Vagina (tissue), 2 donors: ENCODE measurements at places on chromosomes 7 and 10. TPM values are rescaled to one million over a fixed set of nuclear protein-coding genes. Genes with fewer than 3 reads are reported as not detected.

- DNase-seq: no peak
Measured at GRCh38 chr10:114706458-114707055, 48.5 kb upstream of the ABLIM1 start.

DNA sequence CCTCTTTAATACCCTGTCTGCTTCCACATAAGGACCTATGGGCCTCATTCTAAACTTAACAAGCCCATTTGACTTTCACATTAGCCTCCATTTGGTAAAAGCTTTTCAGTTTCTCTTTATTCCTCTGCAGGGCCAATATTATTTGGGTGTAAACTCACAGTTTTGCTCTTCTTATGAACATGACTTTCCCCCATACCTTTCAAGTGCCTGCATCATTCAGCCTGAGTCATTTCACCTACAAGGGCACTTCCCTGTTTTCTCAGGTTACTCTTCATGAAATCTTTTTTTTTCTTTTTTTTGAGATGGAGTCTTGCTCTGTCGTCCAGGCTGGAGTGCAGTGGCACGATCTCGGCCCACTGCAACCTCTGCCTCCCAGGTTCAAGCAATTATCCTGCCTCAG is 1258.1 kb upstream of the CELF2 start:
- no peak for DNase-seq

DNA sequence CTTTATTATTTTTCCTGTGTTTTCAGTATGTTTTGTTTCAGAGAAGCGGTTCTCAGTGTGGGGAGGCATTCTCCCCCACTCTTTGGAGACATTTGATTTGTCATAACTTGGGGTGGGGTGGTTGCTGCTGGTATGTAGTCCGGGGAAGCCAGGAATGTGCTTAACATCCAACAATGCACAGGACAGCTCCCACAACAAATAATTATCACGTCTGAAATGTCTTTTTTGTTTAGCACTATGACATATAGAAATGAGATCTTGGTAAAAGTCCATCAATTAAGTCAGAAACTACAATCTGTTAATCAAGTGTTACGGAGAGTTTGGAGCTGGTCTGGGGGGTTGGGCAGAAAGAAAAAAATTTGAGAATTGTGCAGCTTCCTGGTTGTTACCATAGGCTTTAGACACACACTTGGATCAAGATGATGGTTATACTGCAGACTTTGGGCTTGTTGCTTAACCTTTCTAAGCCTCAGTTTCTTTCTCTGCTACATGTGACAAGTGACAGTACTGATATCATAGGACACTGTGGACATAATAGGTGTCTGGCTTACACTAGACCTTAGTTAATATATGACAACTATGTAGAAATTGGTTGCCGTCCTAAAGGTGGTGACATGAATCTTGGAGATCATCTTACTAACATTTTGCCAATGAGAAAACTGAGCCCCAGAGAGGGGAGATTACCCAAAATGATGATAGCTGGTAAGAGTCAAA is 113.7 kb downstream of the LRMDA start:
- no peak for DNase-seq

DNA sequence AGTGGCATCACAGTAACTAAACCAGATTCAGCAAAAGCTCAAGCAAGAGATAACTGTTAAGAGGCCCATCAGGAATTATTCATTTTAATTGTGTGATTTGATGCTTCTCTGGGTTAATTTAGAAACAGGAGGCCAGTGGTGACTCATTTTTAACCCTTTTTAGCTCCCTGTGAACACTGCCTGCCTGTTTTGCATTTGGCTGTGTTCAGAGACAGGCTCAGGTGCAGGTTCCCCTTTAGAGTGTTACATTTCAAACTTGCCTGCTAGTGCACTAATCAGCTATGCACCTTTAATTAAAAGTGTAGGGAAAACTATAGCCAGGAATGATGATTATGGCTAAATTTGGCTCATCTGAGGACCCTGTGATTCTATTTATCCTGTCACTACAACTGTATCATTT is 6.5 kb downstream of the STAMBPL1 start:
- no peak for DNase-seq

- DNase-seq: no peak
Measured at GRCh38 chr7:36153571-36154097, 580 bp downstream of the EEPD1 start.

GRCh38 chr7:157189405-157189804 is 50.7 kb downstream of the UBE3C start:
- DNase-seq: no peak

DNA sequence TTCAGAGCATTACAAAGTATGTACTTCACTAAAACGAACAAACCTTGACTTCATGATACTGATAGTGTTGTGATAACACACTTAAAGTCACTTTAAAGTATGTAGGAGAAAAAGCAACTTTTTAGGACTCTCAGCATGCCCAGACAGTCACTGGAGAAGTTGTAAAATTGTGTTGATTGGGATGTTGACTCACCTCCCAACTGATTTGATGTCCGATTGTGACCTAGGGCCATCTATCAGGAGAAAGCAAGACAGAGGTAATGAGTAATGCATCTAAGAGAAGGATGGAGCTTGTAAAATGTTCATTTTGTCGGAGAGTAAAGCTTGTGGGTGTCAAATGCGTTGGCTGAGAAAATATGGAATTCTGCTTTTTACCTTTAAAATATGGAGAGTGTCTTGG is 135.4 kb upstream of the SEMA3D start:
- DNase-seq: no peak

DNA sequence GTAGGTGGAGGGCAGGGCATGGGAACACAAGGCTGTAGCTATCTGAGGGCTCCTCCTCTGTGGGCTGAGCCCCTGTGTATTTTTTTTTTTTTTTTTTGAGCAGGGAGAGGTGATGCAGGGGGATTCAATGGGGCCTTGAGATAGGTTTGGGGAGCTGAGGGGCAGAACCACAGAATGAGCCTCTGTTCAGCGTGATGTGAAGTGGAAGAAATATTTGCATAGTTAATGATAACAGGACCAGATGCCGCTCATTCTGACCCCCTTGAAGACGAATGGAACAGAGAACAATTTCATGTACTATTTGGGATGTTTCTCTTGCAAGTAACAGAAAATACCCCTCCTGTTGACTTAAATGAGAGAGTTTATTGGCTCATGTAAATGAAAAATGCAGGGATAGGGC is 69.7 kb upstream of the EMX2 start:
- no peak for DNase-seq

GRCh38 chr10:34687434-34688210 is 127.5 kb downstream of the PARD3 start:
- DNase-seq: peak; percentile 60

DNA sequence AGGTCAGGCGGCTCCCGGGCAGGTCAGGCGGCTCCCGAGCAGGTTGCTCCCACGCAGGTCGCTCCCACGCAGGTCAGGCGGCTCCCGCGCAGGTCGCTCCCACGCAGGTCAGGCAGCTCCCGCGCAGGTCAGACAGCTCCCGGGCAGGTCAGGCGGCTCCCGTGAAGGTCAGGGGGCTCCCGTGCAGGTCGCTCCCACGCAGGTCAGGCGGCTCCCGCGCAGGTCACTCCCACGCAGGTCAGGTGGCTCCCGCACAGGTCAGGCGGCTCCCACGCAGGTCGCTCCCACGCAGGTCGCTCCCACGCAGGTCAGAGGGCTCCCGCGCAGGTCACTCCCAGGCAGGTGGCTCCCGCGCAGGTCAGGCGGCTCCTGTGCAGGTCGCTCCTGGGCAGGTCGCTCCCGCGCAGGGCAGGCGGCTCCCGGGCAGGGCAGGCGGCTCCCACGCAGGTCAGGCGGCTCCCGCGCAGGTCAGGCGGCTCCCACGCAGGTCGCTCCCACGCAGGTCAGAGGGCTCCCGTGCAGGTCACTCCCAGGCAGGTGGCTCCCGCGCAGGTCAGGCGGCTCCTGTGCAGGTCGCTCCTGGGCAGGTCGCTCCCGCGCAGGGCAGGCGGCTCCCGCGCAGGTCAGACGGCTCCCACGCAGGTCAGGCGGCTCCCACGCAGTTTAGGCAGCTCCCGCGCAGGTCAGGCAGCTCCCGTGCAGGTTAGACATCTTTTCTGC is 30.7 kb downstream of the PTPRN2 start:
- no peak for DNase-seq

GRCh38 chr10:6270951-6271350 is 68.2 kb downstream of the PFKFB3 start:
- no peak for DNase-seq

DNA sequence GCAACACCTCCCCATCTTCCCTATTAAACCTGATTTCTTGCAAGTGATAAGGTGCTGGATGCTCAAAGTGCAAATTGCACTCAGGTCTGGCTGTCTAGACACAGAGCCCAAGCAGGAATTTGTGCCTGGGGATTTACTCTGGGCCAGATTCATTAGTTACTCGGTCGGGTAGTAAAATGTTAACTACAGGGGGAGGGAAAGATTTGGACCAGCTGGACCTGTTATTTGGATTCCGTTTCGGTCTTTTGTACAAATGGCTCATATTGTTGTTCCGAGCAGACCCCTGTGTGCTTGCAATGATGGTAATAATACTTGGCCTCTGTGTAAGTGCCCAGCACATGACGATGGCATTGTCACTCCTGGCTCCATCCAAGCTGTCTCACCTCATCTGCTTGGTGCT is 609.6 kb downstream of the KCNMA1 start:
- no peak for DNase-seq

- peak; percentile 87 for DNase-seq
Measured at GRCh38 chr7:24706211-24707170, 50.8 kb downstream of the GSDME start.

- DNase-seq: no peak
Measured at GRCh38 chr10:96708996-96709395, 11.3 kb downstream of the PIK3AP1 start.

GRCh38 chr10:132827423-132827789 is 41.5 kb upstream of the NKX6-2 start:
- no peak for DNase-seq

DNA sequence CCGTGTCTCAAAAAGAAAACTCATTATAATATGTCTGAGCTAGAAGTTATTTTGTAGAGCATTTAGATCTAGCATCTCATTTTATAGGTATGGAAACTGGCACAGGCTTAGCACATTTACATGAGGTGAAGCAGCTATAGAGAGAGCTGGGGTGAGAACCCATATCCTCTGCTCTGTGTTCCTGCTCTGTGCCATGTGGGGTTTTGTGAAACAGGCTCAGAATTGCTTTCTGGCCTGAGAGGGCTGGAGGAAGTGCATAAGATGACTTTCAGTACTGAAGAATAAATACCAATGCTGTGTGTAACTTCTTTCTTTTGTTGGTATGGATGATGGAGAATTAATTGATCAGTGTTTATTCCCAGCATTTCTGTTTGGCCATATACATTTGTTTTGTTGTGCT is 159.1 kb downstream of the LRRC4 start:
- no peak for DNase-seq

GRCh38 chr7:80346704-80347103 is 165.2 kb downstream of the GNAT3 start:
- DNase-seq: no peak

- DNase-seq: no peak
Measured at GRCh38 chr7:1707756-1708595, 37.9 kb downstream of the ELFN1 start.

GRCh38 chr10:113631684-113632367 is 32.0 kb downstream of the NRAP start:
- no peak for DNase-seq

DNA sequence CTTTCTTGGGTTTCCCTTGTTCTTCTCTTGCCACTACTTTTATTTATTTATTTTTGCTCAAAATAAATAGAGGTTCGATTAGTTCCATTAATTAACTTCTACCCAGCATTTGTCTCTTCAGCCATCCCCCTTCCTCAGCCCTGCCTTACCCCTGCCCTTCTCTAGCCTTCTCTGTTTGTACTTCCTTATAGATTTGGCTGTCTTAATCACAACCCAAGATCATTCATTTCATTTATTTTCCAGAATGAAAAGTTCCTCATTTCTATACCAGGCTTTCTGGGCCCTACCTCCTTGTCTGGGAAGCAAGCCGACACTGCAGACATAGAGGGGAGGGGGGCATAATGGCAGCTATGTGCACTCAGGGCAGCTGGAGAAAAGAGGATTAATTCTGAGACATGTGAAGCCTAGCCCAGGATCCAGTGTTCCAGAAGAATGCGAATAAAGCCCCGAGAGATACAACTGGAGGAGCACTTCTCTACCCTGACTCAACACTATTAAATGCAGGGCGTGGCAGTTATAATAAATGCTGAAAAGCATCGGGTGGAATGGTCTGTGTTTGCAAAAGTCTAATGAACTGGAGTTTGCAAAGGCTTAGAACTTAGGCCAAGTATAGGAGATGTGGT is 6.4 kb upstream of the PDCD4 start:
- no peak for DNase-seq

DNA sequence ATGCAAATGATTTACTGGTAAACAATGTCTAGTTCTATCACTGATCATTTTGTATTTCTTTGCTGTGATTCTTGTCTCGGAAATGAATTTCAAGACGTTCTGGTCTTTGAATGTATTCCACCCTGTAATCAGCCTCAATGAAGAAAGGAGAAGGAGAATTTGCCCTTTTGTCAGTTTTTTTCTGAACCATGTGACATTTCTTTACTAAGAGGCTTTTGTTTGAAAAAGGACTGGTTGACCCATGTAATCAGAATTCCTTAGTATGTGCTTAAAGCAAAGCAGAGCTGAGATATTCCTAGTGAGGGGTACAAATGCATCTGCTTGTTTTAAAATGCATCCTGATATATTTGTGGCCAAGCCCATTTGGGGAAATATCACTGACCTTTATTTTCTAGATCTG is 581.6 kb downstream of the ETV1 start:
- no peak for DNase-seq

DNA sequence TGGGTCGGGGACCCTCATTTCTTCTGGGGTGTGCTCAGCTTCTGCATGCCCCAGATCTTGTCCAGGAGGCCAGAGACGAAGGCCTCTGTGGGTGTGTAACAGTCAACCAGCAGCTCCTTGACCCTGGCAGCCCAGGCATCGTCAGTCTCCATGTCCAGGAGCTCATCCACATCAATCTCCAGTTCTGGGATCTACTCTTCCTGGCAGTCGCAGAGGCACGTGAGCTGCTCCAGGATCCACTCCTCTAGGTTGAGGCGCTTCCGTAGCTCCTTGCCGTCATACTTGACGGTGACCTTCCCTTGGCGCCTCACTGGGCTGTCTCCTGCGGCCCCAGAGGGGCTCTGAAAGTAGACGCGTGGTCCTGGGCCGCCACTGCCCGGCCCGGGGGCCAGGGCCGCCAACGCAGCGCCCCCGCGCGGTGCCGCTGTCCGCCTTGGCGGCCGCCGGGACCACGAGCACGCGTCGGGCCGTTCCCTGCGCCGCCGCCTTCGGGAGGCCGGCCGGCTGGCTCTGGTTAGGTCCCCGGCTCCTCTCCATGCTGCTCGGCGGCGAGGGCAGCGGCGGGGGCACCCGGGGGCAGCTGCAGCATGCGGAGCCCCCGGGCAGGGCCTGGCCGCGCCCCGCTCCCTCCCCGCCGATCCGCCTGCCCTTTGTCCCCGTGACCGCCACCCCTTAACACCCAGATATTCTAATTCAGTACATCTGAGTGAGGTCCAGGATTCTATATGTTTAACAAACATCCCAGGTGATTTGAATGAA is 170.5 kb downstream of the SEPTIN7 start:
- no peak for DNase-seq

GRCh38 chr10:42977032-42977416 is 99.8 kb upstream of the RET start:
- no peak for DNase-seq

GRCh38 chr7:128877756-128878120 is 15.1 kb downstream of the ATP6V1F start:
- DNase-seq: no peak

The STRIP2 gene
- 0.49 TPM for total RNA-seq

The UPK3BL1 gene
- total RNA-seq: 83.7 TPM

The TUBB8 gene
- not detected for total RNA-seq

The CPA5 gene
- not detected for total RNA-seq

The BTBD16 gene
- not detected for total RNA-seq

The PKD2L1 gene
- total RNA-seq: not detected

The BAIAP2L1 gene
- 17.2 TPM for total RNA-seq

The BMPER gene
- 5.2 TPM for total RNA-seq

The DPY19L1 gene
- 11.3 TPM for total RNA-seq

The SPDYE8 gene
- total RNA-seq: not detected
